Stimulated activated naive CD8-positive, alpha-beta T cell treated with anti-CD3 and anti-CD28 coated beads, Interleukin-15, Interleukin-2, amounts not matched to agents 100 U/mL and 50 U/mL, for 24 hours (primary cell): ENCODE measurements at places on chromosomes 5 and 9.

DNA sequence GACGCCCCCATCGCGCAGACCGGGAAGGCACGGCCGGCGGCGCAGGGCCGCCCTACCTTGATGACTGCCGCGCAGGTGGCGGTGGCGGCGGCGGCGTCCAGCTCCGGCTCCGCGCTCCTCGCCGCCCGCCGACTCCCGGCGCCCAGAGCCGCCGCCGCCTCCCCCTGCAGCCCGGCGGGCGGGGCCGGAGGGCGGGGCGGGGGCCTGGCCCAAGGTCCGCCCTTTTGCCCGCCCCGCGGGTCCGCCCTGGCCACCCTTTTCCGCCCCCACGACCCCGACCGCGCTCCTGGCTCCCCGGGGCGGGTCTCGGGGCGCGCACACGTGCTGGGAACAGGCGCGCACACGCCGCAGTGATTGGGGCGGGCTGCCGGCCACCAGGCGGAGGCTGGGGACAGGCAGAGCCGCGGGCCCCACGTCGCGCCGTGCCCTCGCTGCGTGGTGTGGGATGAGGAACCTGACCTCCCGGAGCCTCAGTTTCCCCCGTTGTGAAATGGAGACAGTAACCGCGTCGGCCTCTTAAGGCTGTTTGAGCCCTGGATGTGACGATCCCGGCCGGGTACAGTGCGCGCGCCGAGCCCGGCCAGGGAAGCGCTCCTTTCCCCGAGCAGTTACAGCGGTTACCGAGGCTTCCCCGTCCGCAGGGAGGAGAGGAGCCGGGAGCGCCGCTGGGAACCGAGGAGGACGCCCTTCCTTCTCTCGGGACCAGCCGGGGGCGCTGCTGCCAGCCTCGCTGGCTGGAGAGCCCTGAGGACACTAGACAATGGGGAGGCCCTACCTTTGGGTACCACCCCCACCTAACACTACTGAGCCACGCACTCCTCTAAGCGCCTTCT is at the start of gene CORO2A:
Gene CORO2A, minus strand, starts transcription at position 135 of the 833 bp plus-strand sequence. CDS start 34,977 bp downstream, outside the sequence.
- peak; percentile 81 for DNase-seq

DNA sequence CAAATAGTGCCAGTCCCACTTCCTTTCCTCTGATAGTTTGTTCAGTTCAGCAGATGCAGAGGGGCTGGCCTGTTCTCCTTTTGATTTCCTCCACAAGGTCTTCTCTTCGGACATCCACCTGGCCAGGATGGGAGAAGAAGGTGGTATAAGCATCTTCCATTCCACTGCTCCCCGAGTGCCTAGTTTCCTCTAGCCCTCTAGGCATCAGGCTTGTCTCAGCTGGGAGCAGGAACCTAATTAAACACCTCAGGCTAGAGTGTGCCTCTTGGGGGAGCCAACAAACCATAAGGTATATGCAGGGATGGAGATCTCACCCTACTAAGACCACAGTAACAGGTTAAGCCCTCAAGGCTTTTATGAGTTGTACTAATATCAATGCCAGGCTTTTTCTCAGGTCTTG is 835 bp upstream of the DND1 start:
- DNase-seq = no peak

DNA sequence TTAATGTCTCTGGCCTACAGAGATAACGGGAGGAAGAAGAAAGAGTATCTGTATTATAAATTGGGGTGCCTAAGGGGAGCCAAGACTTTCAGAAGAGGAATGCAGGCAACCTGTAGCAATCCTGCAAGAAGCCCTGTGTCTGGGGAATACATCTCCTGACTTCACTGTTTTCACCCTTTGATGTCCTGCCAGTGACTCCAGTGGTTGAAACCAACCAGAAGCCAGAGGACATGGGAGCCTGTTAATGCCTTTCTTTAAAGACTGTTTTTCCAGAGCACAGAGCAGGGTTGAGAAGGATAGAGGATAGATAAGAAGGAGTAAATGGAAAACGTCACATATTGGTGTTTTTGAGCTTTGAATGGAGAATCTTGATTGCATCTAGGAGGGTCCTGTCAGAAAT is 151.2 kb downstream of the HACD4 start:
- no peak for DNase-seq

GRCh38 chr5:174717826-174718455 is 6.4 kb upstream of the MSX2 start:
- DNase-seq = no peak

DNA sequence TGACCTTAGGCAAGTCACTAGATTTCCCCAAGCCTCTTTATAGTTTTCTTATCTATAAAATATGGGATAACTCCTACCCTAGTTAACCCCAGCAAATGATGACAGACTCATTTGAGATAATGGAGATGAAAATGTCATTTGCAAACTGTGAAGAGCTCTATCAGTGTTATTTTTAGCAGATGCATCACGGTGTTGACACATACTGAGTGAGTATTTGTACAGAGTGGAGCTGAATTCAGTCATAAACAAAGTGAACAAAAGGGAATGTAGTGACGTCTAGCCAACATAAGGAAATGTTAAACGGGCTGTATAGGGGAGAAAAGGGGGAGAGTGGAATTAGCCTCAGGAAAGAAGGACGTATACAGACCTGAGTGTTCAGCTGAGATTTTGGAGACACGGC is 75.9 kb downstream of the NMUR2 start:
- DNase-seq = no peak

DNA sequence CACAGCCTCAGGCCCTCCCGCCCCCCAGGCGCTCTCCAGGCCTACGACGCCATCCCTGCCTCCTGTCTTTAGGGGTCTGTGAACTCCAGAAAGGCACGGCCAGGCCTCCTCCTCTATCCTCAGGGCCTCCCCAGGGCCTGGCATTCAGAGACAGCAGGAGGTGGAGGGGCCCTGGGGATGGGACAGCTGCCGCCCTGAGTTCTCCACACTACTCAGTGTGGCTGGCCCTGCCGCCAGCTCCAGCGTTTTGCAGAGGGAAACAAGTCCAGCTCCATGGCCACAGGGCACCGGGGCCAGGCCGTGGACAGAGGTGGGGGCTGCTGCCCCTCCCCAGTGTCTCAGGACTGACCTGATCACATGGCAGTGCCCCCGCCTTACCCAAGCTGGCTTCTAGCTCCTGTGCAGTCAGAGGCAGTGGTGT is 16.4 kb downstream of the SH3GLB2 start:
- DNase-seq = no peak

DNA sequence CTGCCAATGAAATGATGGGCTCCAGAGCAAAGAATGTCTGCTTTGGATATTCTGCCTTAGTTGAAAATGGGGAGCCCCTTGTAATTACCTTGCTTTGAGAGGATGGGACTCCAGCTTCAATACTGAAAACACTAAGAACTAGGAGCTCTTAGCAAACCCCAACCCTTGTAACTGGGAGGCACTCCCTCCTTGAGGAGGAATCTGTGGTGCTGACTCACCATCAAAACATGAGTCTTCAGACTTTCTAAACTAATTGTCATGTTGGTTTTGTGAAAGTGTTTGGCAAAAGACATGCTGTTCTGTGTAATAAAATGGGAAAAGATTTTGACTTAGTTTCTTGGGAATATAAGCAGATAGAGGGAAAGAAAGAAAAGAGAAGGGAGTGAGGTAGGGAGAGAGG is 91.9 kb upstream of the PTPRD start:
- no peak for DNase-seq

GRCh38 chr9:116342941-116343340 is 189.3 kb downstream of the PAPPA start:
- DNase-seq = no peak

- no peak for DNase-seq
These were observed 62.0 kb upstream of the MEF2C start for GRCh38 chr5:88944751-88945531.

- no peak for DNase-seq
These were observed 762.6 kb upstream of the SEMA6A start for GRCh38 chr5:117337064-117337749.

- peak; percentile 83 for DNase-seq
These were observed at the start of gene STC2 for GRCh38 chr5:173327948-173328843. Gene STC2, minus strand, starts transcription at chr5:173328414. Its CDS starts 221 bp downstream, at chr5:173328193.

DNA sequence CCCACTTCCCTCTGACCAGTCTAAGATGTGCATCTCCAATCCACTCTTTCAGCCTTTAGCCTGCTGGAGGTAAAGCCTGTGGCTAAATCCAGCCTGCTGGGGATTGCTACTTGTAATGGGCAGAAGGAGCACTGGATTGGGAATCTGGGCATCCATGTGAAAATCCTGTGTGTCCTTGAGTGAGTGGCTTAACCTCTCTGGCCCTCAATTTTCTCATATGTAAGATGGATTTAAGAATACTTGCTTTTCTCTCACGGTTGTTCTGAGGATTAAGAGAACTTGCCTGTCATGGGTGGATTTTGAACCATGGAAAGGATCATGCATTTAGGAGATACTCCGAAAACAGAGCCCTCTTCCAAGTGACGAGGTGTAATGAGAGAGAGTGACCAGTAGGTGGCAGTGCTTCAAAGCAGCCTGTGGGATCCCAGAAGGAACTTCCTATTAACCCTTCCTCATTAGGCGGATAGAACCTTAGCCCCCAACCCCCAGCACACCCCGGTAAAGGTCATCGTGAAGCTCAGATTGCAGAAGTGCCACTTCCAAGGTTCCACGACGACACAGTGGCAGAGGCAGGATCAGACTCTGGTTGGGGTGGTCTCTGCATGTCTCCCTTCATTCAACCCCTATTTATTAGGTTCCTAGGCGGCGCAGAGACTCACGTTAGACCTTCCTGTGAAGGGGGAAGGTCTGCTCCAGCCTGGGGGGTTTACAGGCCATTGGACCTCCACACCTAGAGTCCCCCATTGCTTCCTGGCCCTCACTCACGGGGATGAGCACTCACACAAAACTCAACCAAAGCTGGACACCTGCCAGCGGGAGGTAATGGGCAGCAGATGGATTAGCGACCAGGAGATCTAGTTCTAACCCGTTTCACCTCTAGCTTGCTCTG is 68.7 kb upstream of the ZNF618 start:
- peak; percentile 30 for DNase-seq

GRCh38 chr5:117461403-117461802 is 886.8 kb upstream of the SEMA6A start:
- DNase-seq = no peak

DNA sequence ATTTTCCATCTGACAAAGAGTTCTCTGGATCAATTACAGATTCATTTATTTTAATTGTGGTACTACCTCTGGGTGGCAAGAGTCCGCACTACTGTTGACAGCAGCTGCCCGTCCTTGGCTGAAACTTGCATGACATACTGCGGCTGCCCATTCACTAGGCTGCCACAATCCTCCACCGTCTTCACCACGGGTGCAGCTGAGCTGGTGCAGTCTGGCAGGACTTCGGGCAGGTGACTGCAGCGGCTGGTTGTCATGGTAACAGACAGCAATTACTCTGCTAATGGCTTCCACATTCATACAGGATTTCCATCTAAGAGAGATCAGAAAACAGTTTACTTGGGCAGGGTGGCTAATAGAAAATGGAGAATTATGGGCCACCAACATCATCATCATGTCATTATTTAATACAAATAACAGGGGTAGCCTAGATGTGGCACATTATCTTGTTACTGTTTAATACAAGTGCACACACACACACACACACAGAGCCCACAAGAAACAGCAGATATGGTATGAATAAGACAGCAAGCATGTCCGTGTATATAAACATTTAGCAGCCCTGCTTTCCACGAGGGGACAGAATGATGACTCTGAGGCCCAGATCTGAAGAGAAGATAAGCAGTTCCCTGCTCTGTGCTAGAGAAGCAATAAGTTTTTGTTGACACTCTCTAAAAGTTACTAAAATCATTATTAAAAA is 112.3 kb downstream of the MARCHF3 start:
- no peak for DNase-seq

DNA sequence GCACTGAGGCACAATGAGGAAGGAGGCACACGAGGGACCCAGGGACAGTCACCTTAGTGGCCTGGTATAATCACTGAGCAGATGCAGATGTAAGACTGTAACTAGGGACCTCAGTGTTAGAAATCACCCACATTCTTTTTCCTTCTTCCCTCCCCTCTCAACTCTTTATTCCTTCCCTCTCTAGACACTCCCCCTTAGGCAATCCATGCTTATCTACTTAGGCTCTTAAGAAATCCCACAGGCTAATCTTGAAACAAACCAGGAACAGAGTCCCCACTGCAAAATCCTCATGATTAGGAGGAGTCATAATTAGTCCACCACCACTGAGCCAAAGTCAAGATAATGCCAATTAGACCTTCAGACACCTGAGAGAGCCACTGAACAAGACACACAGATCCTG is 84.7 kb downstream of the ELAVL2 start:
- DNase-seq = no peak

DNA sequence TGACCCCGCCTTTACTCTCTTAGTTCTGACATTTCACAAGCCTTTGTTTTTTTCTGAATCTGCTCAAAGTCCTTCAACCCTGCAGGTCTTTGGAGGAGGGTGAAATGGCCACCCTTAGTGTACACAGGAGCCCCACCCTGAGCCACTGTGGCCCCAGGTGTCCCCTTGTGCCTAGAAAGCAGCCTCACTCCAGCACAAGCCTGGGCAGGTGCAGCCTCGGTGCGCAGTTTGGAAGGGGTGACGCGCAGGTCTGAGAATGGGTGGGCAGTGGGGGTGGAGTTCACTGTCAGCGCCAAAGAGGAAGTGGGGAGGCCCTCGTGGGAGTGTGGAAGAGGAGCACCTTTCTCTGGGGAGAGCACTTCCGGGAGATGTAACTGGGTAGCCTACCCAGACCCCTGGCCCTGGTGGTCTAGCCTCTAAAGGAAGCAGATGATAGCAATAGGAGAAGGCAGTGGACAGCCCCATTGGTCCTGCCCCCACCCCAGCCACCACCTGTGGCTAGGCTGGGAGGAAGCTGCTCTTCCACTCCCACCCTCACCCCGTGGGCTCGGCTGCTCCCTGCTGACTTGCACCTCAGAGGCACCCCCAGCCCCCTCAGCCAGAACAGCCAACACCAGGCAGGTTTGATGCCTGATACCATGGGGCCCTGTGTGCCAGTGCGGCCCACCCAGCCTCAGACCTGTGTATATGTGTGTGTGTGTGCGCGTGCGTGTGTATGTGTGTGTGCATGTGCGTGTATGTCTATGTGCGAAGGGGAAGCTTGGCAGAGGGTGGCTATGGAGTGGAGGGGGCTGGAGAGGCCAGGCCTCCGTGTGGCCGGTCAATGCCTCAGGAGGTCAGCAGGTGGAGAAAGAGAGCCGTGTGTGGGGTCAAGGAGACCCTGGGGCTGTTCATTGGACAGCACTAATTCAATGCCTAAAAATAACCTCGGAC is 16.8 kb upstream of the DAB2IP start:
- DNase-seq = peak; percentile 48

DNA sequence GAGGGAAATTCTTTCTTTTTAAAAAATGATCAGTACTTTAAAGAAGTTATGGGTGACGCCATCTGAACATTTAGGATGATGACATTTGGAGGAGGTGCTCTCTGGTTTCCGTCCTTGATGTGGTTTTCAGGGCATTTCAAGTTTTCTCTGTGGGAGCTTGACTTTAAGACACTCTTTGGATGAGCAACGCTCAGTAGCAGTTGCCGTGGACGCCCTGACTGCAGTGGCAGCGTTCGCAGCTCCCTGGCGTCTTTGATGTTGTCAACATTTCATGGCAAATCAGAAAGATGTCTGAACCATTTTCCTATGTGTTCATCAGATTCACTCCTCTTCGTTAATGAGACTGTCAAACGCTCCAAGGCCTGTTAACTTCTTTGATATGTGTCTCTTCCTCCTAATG is 86.1 kb downstream of the ZNF354C start:
- peak; percentile 50 for DNase-seq

- DNase-seq = no peak
These were observed 301.0 kb downstream of the DOCK8 start for GRCh38 chr9:515665-516064.
